ENCODE measurements at places on chromosomes 7 and 10.

GRCh38 chr10:52774600-52775106 is 2.1 kb upstream of the MBL2 start:
- DNase-seq = no peak

- no peak for DNase-seq
Measured at GRCh38 chr7:45696476-45696875, 122.3 kb downstream of the ADCY1 start.

GRCh38 chr7:19215412-19215811 is 70.2 kb upstream of the FERD3L start:
- DNase-seq = no peak

GRCh38 chr7:29573567-29573966 is 9.9 kb downstream of the PRR15 start:
- DNase-seq = no peak

GRCh38 chr7:114649689-114650088 is 235.1 kb downstream of the FOXP2 start:
- no peak for DNase-seq

- no peak for DNase-seq
Measured at GRCh38 chr10:29925771-29926692, 133.4 kb downstream of the JCAD start.

- no peak for DNase-seq
Measured at GRCh38 chr10:75405598-75406461, 4.3 kb upstream of the ZNF503 start.

DNA sequence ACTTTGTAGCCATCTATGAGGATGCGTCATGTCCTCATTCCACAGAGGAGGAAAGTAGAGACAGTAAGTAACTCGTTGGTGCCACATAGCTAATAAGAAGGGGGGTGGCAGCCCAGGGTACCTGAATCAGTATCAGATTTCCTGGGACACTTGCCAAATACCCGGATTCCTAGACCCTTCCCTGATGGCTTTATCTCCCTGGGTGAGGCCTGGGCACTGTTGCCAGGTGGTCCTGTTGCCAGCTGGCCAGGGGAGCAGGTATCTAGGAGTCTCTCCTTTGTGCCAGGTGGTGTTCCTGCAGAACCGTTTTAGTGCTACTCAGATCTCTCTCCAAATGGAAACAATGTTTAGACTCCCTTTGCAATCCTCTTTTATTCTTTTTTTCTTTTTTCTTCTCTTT is 12.7 kb downstream of the SLC29A3 start:
- no peak for DNase-seq

Measured in stimulated activated CD4-positive, alpha-beta T cell treated with anti-CD3 and anti-CD28 coated beads, TNF-alpha, amount 100 ng/mL, for 4 hours (primary cell).